Fibroblast of the aortic adventitia (primary cell): ENCODE measurements at places on chromosomes 1 and 21. TPM values are rescaled to one million over a fixed set of nuclear protein-coding genes. Genes with fewer than 3 reads are reported as not detected.

Gene LCE6A
- not detected in 2 replicates for total RNA-seq

Gene NTNG1
- total RNA-seq = 2.0 and 20.9 TPM in 2 replicates

Gene SELENOF
- total RNA-seq = 206 and 321 TPM in 2 replicates

Gene PTPRU
- total RNA-seq = 25.8 and 36.6 TPM in 2 replicates

Gene EFCAB14
- total RNA-seq = 35.7 and 70.3 TPM in 2 replicates

Gene NGF
- 2.9 and 20.2 TPM in 2 replicates for total RNA-seq

Gene ACTRT2
- not detected in 2 replicates for total RNA-seq

Gene SNX7
- total RNA-seq = 80.3 and 83.0 TPM in 2 replicates

Gene NKAIN1
- total RNA-seq = 0.36 TPM in 1 of 2 replicates, not detected in the other

Gene CCDC185
- total RNA-seq = not detected in 2 replicates

Gene CFAP141
- not detected in 2 replicates for total RNA-seq

Gene ZZZ3
- total RNA-seq = 72.4 and 86.3 TPM in 2 replicates
